ENCODE measurements at places on chromosomes 2 and 18. TPM values are rescaled to one million over a fixed set of nuclear protein-coding genes. Genes with fewer than 3 reads are reported as not detected.

DNA sequence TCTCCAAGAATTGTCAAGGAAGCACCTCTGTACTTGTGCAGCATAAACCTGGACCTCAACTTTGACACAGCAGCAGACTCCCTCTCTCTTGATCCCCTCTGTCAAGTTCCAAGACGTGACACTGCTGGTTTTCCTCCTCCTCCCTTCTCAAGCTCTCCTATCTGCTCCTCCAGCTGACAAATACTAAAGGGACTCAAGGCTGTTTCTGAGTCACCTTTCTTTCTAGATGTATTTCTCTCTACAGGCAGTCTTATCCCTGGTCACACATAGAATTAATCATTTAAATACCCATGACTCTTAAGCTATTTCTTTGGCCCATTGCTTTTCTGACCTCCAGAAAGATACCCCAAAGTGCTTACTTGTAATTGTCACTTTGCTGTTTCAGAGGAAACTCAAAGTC is 53.5 kb downstream of the SEPTIN10 start:
- peak; percentile 49 for DNase-seq

ZNF396 gene
- 2.0 TPM for total RNA-seq

- DNase-seq: no peak
These were observed 9.2 kb downstream of the ONECUT2 start for GRCh38 chr18:57444301-57444759.

DNA sequence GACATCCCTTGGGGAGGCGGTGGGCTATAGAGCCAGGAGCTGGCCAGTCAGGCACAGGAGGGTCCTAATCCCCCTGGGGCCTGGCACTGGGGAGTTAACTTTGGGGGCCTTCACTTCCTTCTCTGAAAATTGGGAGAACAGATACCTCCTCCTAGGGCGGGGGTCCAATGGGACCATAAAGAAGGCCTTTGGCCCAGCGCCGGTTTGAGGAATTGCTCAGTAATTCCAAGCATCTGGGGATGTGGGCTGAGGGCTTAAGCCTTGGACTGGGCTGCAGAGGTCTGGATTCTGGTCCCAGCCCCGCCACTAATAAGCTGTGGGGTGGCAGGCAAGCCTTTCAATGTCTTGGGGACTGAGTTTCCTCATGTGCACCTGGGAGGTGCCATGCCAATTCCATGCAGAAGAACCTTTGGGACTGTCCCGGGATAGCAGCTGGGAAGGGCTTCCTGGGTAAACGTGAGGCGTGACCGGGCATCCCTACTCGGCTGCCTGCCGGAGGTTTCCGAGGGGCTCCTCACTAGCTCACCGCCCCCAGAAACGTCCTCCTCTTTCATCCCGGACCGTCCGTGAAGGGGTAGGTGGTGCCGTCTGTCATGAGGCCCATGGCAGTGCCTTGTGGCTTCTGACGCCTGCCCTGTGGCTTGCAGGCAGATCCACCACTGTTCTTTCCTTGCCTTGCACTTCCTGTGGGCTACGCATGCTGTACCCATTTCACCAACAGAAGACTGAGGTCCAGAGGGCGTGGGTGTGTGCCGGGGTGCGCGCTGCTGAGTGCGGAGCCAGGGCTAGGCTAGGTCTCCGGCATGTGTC is 67.4 kb upstream of the HPCAL1 start:
- peak; percentile 16 for DNase-seq

- DNase-seq: peak; percentile 92
These were observed 81.1 kb downstream of the TRIB2 start for GRCh38 chr2:12797815-12798214.

DNA sequence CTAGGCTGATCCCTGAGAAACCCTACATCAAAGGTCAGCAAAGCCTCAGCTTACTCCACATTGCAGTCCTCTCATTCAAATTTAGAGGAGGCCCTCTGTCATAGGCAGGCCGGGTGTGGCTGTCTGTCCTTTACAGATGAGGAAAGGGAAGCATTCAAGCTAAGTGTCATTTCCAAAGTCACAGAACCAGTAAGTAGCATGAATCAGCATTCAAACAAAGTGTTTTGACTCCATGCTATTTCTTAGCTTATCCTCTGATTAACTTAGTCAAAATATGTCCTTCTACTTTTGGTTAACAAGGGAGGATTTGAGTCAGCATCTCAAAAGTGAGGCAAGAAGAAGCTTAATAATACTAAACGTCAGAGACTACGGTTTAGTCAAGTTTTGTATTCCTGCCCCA is 409.0 kb upstream of the POU3F3 start:
- DNase-seq: no peak

DNA sequence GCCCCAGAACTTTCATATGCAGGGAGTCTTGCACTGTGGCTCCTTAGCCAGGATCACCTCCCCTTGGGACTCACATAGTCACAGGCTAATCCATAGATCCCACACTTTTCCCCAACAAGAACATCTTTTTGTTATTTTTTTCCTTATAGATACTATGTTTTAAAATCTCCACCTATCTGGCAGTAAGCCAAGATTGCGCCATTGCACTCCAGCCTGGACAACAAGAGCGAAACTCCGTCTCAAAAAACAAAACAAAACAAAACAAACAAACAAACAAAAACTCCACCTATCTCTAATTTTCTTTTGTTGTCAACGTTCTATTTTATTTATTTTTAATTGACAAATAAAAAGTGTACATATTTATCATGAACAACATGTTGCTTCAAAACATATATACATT is 141.7 kb downstream of the PDE11A start:
- DNase-seq: no peak

- DNase-seq: no peak
These were observed 57.8 kb downstream of the PDK1 start for GRCh38 chr2:172613615-172614231.

EVA1A gene
- 25.2 TPM for total RNA-seq

SPP2 gene
- not detected for total RNA-seq

GRCh38 chr2:12725233-12726187 is 8.8 kb downstream of the TRIB2 start:
- no peak for DNase-seq

IL36B gene
- not detected for total RNA-seq

DNA sequence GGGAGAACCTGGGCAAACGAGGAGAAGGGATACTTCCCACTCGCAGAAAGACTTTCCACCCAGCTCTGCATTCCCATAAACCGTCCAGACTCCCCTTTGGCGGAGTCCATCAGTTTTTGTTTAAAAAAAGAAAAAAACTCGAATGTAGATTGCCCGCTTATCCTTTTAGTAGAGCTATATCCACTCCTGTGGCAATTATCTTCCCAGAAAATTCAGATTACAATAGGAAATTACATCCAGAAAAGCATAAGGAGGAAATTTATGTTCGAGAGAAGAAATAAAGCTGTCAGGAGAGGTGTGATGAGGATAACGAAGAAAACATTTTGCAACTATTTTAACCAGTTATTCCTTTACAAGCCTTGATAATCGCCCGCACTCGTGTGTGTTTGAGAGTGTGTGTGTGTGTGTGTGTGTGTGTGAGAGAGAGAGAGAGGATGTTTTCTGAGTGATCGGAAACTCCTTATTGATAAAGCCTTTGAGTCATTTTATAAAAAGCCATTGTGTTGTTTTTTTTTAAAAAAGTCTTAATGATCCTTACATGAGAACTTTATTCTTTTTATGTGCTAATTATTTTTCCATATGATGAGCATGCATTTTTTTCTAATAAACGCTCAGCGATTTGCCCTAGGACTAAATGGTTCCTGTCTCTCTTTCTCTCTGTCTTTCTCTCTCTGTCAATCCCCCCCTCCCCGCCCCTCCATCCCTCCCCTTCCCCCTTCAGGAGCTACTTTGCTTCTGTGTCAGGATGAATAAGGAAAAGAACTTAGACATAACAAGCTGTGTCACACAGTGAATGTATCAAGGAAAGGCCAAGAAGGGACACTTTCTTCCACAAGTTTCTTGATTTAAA is 1.1 kb upstream of the PPP3R1 start:
- peak; percentile 53 for DNase-seq

Data from fibroblast of the aortic adventitia (primary cell).